ENCODE measurements at places on chromosomes 1 and 21. TPM values are rescaled to one million over a fixed set of nuclear protein-coding genes. Genes with fewer than 3 reads are reported as not detected.
A peak's percentile ranks its signal among the peaks of the same experiment; 100 is the strongest.

Gene KISS1
- total RNA-seq: not detected

Gene PEAR1
- 0.19 TPM for total RNA-seq

Gene LINGO4
- total RNA-seq: not detected

Gene MAB21L3
- not detected for total RNA-seq

Gene CGN
- total RNA-seq: 0.06 TPM

DNA sequence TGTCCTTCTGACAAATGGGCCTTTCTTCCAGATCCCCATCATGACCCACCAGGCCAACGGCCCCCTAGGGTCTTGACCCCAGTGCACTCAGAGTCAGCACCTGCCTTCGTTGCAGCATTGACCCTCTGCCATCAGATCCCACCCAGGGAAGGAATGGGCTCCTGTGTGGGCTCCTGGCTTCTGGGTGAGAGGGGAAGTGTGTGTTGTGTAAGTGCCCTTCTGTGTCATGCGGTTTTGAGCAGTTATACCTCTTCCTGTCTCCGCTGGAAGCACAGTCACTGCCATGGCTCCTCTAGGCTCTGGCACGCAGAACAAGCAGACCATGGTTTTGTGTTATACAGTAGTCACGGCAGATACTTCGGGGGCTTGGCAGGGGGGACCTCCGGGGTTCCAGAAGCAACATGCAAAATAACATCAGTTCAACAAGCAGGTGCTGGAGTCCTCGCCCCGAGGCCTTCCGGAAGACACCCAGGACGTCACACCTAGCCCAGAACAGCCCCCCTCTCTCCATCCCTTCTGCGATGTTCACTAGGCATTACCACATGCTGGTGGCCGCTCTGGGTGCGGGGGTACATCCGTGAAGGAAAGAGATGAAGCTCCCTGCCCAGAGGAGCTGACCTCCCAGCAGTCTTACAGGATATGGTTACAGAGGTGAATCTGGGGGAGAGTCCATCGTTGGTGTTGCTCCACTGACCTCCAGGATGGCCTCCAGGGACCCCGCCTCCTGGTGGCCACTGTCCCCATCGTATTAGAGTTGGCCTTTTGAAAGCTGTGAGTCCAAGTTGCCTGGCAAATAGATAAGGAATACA, 17.4 kb upstream of the KCNAB2 start:
- peak; percentile 27 for DNase-seq

DNA sequence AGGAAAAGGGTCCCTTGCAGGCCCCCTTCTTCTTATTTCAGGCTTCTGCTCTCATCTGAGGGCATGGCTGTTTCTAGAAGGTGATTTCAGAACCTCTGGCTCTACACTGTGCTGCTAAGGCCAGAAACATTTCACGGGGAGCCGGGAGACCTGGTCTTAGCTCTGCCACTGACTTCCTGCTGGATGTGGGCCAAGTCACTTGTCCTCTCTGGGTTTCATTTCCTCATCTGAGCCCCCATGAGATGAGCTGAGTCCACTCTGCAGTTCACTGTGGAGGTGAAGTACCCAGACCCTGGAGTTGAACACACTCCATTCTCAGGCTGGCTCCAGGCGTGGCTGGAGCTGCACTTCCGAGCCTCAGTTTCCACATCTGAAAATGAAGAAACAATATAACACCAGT, 2.1 kb downstream of the PADI1 start:
- DNase-seq: no peak

DNA sequence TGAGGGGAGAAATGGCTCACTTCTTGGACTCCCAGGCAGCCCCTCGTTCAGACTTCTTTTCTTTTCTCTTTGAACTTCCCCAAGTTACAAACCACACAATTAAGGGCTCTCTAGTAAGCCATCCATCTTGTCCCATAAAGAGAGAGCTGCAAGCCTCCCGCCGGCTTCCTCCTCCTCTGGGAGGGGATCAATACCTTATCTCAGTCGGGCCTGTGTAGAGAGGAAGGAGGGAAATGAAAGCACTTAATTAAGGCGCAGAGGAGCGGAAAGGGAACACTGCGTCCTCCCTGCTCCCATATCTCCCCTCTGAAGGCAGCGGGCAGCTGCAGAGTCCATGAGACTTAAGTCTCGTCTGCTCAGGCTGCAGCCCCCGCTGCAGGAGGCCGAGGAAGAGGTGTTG, 112.6 kb upstream of the CSF3R start:
- DNase-seq: no peak

DNA sequence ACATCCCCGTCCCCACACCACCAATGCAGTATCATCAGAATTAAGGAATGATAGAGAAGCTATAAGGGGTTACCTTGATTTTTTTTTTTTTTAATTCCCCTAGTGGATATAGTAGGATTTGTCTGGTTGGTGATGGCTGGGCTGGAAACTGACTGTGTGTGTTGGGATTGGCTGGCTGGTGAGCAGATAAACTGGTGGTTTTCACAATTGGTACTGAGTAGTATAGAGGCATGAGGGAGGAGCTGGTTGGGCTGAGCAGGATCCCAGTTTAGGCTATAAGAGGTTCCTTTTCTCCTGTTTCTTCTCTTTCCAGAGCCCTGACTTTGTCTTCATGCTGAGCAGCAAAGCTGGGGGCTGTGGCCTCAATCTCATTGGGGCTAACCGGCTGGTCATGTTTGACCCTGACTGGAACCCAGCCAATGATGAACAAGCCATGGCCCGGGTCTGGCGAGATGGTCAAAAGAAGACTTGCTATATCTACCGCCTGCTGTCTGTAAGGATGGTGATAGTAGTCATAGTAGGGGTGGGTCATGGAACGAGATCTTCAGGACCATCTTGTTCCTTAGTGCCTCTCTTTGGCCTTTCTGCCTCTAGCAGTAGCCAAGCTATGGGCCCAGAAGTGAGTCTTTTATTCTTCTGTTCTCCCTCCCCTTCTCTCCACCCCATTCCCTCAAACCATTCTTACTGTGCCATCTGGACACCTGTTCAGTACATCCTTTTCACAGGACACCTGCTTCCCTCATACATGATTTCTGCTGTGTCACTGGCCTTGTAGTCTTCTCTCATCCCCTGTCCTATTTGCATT, 26.9 kb downstream of the RAD54L start:
- no peak for DNase-seq

- peak; percentile 68 for DNase-seq
Observed at GRCh38 chr1:77126307-77126706, 92.9 kb downstream of the PIGK start.

All from LHCN-M2 (cell line).